ENCODE measurements at places on chromosomes 4 and X. TPM values are rescaled to one million over a fixed set of nuclear protein-coding genes. Genes with fewer than 3 reads are reported as not detected.

DNA sequence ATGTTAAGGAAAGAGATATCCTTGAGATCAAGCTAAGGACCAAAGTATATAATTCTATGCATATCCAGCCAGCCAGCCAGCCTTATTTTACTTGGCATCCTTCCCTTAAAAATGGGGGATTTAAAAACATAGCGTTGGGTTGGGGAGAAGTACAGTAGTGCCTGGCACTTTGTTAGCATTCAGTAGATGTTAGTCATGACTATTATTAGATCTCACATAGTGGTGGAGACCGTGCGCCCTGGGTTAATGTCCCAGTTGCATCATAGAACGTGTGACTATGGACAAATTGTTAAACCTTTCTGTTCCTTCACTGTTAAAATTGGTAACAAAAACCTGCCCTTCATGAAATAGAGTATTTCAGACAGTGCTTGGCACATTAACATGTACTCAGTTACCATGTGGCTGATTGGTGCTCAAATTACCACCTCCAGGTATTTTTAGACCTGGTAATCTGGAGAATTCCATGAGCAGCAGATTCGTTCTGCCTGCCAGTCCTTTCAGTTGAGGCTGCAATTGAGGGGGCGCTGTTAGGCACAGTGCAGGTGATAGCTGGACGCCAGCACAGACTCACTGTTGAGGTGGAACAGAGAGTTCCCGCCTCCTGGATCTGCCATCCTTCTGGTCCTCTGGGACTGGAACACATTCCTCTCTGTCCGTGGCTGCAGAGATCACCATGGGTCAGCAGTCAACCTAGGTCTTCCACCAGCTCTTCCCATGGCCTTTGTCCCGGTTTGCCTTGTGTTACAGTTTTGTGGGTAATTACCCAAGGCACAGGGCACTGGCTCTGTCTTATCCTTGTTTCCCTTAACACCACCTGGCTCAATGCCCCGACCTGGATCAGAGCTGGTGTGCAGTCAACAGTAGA is 31.7 kb downstream of the RBBP7 start:
- DNase-seq, result no peak

DNA sequence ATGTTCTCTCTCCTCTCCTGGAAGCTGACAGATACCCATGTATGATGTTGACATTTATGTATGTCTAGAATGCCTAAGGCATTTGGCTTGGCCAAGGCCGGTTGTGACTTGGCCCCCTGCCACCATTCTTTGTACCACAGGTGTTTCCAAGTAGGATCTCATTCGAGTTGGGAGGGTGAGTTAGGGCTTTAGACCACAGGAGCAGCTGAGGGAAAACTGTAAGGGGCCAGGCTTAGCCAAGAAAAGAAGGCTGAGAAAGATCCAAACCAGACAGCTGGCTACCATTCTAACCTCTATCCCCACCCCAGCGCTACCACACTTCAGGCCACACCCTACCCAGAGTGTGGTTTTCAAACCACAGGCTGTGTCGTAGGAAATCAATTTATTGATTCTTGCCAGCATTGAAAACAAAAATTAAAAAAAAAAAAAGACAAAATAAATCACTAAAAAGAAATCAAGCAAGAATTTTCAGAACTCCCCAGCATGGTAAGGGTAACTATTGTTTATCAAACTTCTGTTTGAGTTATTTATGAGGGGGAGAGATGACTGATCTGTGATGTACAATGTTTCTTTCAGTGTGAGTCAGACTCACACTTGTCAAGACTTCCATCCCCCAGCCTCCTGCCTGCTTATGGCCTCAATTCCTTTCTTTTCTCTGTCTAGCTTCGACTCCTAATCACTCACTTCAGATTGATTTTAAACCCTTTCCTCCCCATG is 9.9 kb downstream of the TMSB4X start:
- no peak for DNase-seq

The ASB12 gene
- polyA plus RNA-seq, result 1.1 TPM

- peak; percentile 17 for DNase-seq
These were observed 2666.6 kb downstream of the PCDH7 start for GRCh38 chr4:33386764-33387163.

Measured in GM23338 (cell line).